Heart right ventricle (tissue), 16 donors: ENCODE measurements at places on chromosomes 7 and 10. TPM values are rescaled to one million over a fixed set of nuclear protein-coding genes. Genes with fewer than 3 reads are reported as not detected.

Gene MMP21
- not detected for total RNA-seq

GRCh38 chr10:80598084-80598798 is 60.5 kb downstream of the SH2D4B start:
- no peak for DNase-seq

GRCh38 chr7:1733206-1733907 is 63.3 kb downstream of the ELFN1 start:
- DNase-seq, result no peak

GRCh38 chr10:76657337-76658012 is 980.1 kb downstream of the KCNMA1 start:
- DNase-seq, result no peak

DNA sequence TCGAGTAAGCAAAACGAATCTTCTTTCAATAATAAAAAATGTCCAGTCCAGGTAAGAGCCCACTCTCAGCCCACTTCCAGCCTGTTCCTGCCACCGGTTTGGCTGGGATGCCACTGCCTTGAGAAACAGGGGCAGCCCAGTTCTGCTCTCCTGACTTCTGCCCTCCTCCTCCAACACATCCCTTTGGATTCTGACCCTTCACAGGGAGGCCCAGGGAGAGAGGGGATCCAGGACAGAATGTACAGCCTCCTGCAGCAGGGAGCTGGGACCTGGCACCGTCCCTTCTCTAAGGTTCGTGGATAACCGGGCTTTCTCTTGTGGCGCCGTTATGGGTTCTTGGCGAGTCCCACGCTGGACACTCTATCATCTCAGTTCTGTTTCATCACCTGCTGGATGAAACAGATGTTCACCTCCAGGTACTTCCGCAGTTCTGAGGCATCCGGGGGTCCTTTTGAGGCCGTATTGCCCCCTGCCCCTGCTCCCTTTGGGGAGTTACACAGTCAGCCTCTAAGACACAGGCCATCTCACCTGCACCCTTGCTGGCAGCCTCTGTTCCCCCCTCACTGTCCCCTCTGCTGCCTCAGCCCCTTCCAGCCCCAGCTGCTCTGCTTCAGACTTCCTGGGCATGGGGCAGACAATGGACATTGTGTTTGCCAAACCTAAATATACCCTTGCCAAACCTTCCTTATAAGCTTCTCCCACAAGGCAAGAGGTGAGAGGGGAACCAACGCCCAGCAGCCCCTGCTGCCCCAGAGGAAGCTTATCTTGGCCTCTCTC is 203.8 kb upstream of the ZMIZ1 start:
- no peak for DNase-seq

DNA sequence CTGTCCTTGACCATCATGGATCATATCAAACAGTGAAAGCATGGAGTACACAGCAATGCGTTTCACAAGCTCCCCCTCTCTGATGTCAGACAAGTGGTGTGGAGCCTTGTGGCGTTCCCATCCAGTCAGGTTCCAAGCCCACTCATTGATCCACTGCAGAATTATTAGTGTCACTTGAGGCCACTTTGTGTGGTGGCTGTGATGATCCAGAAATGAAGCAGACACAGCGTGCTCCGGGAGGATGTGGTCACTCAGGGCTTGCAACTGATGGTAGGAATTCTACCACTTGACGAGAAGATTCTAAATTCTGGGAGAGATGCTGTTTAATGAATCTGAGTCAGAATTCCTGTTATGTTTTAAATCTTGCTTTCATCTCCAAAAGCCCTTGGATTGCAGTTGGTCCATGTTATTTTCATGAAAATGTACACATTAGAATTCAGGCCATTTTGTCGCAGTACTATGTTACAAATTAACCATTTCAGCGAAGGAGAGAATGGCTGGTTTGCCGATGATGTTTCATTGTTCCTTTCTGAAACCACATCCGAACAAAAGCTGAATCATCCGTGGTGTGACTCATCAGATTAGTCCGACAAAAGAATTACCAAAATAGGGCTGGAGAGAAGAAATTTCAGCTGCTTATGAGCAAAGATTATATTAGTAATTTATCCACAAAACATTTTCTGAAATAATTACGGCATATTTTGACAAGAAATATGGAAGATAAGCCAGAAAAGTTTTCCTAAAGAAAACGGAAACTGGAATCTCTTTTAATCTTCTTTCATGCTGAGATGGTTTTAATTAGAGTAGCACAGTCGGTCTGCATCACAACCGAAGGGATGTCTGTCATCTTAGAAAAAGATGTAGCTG is 48.1 kb downstream of the INSYN2A start:
- no peak for DNase-seq

DNA sequence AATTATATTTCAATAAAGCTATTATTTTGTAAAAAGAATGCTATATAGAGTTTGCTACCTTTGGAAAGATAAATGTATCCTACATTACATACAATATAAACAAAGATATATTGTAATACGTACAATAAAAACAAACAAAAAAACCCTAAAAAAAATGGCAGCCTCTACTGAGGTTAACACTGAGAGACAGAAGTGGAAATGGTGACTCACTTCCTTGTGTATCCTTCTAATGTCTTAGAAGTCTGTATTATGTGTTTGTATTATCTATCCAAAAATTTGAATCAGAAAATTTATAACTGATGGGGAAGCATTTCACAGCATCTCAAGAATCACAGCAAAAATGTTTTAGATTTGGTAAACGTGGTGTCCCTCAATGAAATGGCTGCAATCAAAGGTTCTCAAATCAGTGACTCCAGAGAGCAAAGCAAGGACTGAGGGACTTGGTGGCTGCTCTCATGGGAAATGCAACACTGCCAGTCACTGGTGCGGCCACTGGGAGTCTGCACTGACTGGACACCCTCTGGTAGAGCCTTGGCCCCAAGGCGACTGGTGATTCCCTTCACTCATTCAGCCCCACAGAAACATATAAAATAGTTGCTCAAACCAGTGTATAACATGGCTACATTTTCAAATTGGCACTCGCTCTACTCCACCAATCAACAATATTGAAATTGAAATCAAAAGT is 53.8 kb downstream of the PANK1 start:
- peak; percentile 31 for DNase-seq

DNA sequence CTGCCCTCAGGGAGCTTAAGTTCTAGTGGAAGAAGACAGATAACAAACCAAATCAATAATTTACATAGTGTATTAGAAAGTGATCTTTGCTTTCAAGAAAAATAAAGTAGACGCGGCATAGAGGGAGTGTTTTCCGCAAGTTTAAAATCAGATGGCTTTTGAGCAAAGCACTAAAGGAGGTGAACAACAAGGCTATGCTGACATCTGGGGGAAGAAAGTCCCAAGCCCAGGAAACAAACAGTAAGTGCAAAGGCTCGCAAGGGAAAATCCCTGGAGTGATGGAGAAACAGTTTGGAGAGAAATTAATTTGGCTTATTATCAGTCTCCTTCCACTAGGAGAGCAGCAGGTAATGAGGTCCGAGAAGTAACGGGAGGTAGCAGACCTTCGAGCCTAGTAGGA is 1.9 kb upstream of the CNNM2 start:
- DNase-seq, result no peak

DNA sequence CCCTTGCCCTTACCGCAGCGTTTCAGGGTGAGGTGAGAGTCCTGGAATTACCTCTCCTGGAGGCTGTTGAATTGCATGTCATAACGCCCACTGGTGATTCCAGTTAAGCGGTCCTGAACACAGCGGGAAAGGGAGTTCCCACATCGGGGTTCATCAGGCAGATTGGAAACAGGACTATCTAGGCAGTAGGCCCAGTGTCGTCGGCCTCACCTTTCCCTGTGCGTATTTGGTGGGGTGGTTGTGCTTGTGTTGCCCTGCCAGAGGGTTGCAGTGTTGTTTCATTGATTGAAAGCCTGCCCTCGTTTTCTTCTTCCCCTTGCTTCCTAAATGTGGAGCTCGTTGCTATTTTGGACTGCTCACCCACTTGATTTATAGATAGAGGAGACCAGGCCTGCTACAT is 10.6 kb upstream of the SUN1 start:
- DNase-seq, result no peak

DNA sequence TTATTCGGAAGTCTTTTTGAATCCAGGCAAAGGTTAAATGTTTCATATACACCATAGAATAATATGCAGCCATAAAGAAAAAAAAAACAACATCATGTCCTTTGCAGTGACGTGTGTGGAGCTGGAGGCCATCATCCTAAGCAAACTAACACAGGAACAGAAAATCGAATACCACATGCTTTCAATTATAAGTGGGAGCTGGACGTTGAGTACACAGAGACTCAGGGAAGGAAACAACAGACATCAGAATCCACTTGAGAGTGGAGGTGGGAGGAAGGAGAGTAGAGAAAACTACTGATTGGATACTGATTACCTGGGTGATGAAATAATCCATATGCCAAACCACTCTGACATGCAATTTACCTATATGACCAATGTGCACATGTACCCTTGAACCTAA is 293.4 kb downstream of the KLF6 start:
- DNase-seq, result no peak

DNA sequence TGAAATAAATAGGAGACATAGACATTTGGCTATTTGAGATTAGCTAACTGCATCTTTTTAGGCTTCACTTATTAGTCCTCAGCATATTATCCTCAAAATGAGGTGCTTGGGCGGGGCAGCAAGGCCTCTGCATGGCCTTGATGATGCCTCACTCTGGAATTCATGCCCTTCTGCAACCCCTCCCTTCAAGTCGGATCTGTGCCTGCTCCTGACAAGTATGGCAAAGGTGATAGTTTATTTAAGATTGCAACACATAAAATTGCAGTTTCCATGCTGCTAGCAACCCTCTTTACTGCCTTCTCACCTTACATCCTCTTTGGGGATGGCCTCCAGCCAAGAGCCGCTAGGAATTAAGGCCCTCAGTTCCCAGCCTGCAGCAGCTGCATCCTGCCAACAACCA is 241.3 kb upstream of the ADARB2 start:
- no peak for DNase-seq
